ENCODE measurements at places on chromosomes 7 and 10. TPM values are rescaled to one million over a fixed set of nuclear protein-coding genes. Genes with fewer than 3 reads are reported as not detected.

PTF1A gene
- not detected for total RNA-seq

XPNPEP1 gene
- total RNA-seq: 65.4 TPM

NUTM2E gene
- total RNA-seq: 0.49 TPM

MBL2 gene
- not detected for total RNA-seq

WNT16 gene
- not detected for total RNA-seq

PRSS58 gene
- not detected for total RNA-seq

ANXA8 gene
- not detected for total RNA-seq

SUN3 gene
- total RNA-seq: not detected

TMEM130 gene
- total RNA-seq: 0.31 TPM

ZC3HAV1L gene
- 36.5 TPM for total RNA-seq

C10orf143 gene
- total RNA-seq: 2.0 TPM

TSPAN33 gene
- 3.5 TPM for total RNA-seq

HGF gene
- not detected for total RNA-seq

GALNT17 gene
- not detected for total RNA-seq

FKBP6 gene
- not detected for total RNA-seq

ETV1 gene
- 60.1 TPM for total RNA-seq

C7orf57 gene
- total RNA-seq: not detected

SSC4D gene
- 1.8 TPM for total RNA-seq

DENND2A gene
- 0.87 TPM for total RNA-seq

RHOBTB1 gene
- 7.5 TPM for total RNA-seq

MYL10 gene
- 0.30 TPM for total RNA-seq

WDR86 gene
- 0.86 TPM for total RNA-seq

MRM2 gene
- total RNA-seq: 50.4 TPM

PLEKHS1 gene
- 0.09 TPM for total RNA-seq

AKR1C8 gene
- 0.48 TPM for total RNA-seq

Data from A673 (cell line).